HTR-8/SVneo (cell line): ENCODE measurements at places on chromosomes 2 and 18.
A peak's percentile ranks its signal among the peaks of the same experiment; 100 is the strongest.

DNA sequence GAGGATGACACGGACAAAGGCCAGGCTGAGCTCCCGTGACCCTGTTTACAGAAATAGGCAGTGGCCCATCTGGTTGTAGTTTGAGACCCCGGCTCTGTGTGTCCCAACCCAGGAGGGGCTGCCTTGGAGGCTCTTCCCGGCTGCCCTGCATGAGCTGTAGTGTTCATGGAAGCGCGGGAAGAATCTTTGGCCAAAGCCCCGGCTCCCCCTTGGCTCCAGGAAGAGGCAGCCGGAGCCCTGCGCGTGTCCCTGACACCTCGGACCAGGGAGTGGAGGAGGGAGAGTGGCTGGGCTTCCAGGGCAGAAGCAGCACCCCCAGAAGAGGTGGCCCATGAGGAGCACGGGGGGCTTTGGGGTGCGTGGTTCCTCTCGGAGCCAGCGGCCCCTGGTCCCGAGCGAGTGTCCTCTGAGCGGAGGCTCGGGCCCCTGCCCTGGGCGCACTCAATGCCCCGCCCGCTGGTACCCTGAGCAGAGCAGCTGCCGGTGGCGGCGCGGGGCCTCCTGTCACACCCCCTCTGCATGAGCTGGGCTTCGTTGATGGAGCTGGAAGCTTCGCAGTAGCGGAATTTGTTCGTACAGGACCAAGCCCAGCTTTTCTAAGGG lies 21.7 kb downstream of the GPR35 start:
- no peak for DNase-seq

- DNase-seq = no peak
These were observed 21.5 kb downstream of the PCARE start for GRCh38 chr2:29052807-29053206.

- DNase-seq = no peak
These were observed 162.7 kb downstream of the PPP1R1C start for GRCh38 chr2:182148344-182148743.

DNA sequence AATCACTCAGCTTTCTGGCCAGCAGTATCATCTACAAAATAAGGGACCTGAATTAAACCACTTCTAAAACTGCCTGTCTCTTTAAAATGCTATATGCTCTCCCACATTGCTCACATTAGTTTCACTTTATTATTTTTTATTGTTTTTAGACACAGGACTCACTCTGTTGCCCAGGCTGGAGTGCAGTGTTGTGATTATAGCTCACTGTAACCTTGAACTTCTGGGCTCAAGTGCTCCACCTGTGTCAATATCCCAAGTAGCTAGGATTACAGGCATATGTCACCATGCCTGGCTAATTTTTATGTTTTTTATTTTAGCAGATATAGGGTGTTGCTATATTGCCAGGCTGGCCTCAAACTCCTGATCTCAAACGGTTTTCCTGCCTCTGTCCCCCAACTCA lies 591.3 kb upstream of the ZNF804A start:
- no peak for DNase-seq

DNA sequence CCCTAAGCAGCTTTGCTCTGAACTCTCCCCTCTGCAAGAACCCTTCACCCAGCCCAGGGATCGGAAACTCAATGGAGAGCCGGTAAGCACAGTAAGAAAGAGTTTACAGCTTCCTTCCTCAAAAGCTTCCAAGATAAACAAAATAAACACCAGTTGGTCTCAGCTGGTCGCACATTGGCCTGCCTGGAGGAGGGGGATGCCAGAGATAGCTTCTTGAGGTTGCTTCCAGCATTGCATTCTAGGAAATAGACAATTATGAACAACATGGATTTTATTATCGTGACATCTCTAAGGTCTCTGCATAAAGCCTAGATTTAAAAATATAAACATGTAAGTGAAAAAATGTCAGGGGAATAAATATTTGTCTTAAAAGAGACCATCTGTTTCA lies 141.5 kb upstream of the PKDCC start:
- no peak for DNase-seq

- DNase-seq = peak; percentile 54
These were observed 14.8 kb upstream of the SMAD2 start for GRCh38 chr18:47944972-47945852.

DNA sequence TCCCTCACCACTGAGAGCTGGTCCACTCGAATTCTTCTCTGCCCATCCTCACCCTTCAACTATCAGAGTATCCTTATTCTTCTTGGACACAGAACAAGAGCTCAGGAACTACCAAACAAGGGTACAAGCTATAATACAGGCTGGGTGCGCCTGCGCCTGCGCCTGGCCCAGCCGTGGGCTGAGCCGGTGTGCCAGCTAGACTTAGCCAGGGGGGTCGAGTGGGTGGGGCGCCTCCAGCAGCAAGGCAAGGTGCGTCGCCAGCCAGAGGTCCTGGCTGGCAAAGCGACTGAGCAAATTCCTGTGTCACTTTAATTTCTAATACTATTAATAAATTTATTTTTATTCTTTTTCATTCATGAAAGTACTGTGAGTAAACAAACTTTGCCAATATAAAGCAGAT lies 1072.6 kb upstream of the PIK3C3 start:
- DNase-seq = no peak

- no peak for DNase-seq
These were observed 13.2 kb downstream of the RALBP1 start for GRCh38 chr18:9488538-9488937.

DNA sequence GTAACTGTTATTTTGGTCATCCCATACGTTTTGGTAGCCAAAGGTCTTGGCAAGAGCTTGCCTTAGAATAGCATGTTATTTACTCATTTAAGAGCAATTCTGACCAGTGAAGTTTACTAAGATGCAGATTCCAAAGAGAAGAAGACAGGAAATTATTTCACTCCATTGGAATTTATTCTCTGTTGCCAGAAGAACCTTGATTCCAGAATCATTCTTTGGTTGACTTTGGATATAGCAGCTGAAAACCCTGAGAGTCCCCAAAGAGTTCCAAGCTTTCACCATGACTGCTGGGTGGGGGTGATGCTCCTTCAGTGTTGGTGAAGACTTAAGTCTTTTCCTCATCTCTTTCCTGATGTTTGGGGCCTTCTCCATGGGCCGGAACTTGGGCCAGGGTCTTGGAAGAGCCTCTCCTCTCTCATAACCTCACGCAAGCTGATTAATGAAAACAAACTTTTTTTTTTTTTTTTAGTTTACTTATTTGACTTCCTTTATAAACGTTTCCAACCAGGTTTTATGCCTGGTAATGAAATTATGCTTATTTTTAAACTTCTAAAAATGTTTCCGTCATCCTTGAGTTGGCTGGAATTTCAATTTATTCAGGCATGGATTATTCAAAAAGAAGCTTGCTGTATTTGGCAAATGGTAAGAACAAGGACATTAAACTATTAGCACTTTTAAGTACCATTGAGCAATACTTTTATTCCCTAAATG lies 192.0 kb downstream of the MTX2 start:
- DNase-seq = peak; percentile 10

- DNase-seq = no peak
These were observed 10.6 kb downstream of the GFPT1 start for GRCh38 chr2:69376403-69376802.

DNA sequence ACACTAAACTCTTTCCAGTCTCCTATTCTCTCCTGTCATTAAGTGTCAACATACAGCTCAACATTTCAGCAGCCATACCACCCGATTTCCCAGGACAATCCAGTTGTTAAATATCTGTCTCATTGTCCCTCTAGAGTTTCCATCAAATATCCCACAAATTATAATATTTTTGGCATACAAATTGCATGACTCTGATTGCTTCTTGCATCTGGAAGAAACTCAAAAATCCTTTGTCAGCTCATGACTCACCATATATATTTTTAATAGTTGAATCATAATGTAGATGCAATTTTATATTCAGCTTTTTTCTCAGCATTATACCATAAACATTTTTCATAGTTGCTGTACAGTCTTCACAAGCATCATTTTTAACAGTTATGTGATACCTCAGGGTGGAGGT lies 7.2 kb downstream of the SLC30A3 start:
- DNase-seq = no peak

DNA sequence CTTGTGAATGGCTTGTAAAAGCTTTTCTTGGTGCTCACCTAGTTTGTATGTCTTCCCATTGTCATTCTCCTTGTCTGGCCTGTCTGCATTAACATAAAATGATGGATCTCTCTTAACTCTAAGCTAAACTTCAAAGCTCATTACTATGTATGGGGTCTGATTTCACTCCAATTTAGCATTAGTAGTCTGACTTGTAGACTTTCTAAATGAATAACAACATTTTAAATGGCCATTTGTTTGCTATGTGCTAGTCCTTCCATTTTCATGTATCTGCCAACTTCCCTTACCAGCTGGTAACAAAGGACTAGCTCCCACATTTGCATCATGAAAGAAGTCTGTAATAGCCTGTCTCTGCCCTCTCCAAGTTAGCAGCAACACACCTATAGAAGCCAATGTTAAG lies 324.2 kb upstream of the RGPD4 start:
- DNase-seq = no peak

DNA sequence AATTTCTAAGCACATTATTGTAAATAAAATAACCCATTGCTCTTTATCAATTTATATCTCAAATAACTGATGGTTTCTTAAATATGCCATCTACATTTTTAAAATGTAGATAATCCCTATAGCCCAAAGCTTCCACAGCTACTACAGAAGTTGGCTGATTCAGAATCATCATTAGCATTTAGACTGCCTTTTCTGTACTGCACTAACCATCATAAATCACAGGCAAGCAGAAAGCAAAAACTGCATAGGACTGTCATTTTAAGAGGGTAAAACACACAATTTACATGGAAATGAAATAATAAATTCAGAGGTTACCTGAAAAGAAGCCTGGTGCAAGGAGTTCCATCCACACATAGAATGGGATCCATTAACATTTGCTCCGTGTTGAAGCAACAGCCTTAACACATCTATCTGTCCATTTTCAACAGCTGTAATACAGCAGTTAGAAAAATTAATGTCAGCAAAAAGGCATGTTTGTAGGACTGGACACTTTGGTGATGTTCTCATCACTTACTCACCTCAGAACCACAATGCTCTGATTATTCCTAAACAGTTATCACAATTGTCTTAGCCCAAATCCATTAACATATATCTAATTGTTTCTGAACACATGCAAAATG lies 38.4 kb upstream of the CHAC2 start:
- DNase-seq = no peak

DNA sequence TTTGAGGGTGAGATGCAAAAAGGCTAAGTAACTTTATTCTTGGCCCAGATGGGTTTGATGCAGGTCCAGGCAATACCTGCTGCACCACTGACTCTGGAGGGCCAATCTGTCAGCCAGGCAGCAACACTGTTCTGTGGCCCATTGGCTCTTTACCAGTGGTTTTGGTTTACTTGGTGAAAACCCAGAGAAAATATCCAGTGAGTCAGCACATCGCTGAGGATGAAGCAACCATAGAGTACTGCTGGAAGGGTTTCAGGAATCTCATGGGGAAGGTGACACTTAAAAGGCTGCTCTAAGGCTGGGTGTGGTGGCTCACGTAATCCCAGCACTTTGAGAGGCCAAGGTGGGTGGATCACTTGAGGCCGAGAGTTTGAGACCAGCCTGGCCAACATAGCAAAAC lies 192.5 kb upstream of the FAM98A start:
- DNase-seq = peak; percentile 51
